ENCODE measurements at places on chromosomes 7 and 10.

DNA sequence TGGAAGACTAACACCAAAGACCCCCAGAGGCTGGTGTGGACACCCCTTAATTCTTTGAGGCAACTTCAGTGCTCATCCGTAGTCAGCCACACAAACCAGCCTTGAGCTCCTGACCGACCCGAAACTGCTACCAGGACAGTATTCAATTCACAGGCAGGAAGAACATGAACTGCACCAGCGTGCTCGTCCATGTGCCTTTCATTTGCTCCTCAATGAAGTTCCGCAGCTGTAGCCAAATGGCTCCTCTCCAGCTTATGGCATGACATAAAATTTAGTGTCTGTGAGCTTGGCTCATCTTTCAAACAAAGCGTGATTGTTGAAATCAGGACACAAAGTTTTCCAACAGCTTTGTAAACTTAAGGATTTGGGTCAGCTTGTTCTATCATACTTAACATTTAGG is 144.1 kb upstream of the FAM171A1 start:
- DNase-seq: no peak

DNA sequence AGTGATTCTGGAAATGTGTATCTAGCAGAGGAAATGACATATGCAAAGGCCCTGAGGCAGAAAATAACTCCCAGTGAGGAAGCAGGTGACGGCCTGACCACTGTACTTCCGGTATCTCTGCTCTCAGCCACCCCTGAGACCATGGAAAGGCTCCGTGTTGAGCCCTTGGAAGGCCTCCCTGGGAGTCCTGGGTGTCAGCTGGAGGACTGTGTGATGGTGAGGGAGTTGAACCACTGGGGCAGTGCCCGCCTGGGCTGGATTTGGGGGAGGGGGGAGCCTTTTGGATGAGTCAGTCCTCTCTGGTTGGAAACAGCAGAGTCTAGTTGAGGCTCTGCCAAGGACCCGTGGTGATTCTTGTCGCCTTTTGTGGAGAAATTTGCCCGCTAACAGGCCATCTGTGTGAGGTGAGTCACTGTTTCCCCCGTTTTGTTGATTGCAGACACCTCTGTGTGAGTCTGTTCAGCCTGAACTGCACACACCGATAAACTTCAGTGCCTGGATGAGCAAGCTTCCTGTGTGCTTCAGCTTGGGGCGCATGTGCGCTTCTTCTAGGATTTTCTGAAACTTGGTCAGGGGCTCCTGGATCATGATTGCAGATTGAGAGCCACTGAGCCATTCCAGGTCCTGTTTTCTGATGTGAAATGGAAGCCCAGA is 98.6 kb downstream of the GRK5 start:
- peak; percentile 55 for DNase-seq

DNA sequence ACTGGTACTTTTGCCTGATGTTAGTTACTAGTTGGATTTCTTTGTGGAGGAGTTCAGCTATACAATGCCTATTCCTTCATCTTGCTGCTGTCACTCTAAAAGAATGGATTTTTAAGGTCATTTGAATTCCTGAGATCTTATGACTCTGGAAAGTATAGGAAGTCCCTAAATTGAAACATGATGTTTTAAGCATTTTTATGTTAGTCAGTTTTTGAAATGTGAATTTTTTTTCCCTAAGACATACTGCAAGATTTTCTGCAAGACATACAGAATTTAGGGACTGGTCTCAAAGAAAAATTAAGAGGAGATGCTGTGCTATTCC is 355.8 kb downstream of the SUGCT start:
- DNase-seq: no peak

- no peak for DNase-seq
Observed at GRCh38 chr7:108097703-108098102, 32.5 kb downstream of the LAMB4 start.

GRCh38 chr7:149023662-149024061 is 4.6 kb downstream of the PDIA4 start:
- no peak for DNase-seq

- no peak for DNase-seq
Observed at GRCh38 chr7:78967046-78967445, 486.4 kb downstream of the MAGI2 start.

- no peak for DNase-seq
Observed at GRCh38 chr7:141417506-141417905, 133.7 kb upstream of the AGK start.

DNA sequence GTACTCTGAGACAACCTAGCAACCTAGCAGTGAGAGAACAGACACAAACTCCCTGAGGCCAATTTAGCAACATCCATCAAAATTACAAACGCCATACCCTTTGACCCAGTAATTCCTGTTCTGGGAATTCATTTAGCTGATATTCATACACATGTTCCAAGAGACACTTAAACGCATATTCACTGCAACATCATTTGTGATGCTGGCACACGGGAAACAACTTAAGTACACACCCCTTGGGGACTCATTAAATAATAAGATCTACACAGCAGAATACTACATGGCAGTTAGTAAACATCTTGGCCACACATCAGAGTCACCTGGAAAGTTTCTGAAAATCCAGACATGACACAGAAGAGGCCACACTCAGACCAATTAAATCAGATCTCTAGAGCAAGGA is 17.6 kb downstream of the NUDCD3 start:
- DNase-seq: no peak

DNA sequence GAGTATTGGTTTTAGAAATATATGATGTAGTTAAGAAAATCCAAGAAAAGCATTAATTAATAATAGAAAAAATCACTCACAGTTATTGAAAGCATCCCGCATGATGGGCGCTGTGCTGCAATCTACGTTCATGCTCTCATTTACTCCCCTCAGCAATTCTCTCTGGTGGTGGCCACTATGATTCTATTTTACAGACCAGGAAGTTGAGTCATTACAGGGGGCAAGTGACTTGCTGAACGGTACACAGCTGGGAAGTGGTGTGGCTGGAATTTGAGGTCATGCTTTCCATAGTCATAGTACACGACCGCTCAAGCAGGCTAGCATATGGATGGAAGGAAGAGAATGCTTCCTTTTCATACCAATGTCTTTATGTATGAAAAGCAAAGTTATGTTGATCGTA is 117.4 kb downstream of the TES start:
- DNase-seq: no peak

DNA sequence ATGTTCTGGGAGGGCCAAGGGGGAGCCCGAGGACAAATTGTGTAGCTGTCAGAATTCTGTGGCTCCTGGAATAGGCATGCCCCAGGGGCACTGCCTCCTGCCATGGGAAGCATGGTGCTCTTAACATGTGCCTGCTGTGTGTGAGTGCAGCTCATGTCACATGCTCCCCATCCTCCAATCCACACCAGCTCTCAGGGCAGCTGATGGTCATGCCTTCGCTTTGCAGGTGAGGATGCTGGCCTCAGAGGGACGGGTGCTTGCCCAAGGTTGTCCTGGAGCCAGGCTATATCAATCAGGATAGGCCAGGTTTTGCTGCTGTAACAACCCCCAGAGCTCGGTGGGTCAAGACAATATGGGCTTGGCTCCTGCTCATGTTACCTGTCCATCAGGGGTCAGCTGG is 303.4 kb downstream of the RPS24 start:
- DNase-seq: no peak

GRCh38 chr7:132417103-132417906 is 159.0 kb downstream of the PLXNA4 start:
- no peak for DNase-seq

DNA sequence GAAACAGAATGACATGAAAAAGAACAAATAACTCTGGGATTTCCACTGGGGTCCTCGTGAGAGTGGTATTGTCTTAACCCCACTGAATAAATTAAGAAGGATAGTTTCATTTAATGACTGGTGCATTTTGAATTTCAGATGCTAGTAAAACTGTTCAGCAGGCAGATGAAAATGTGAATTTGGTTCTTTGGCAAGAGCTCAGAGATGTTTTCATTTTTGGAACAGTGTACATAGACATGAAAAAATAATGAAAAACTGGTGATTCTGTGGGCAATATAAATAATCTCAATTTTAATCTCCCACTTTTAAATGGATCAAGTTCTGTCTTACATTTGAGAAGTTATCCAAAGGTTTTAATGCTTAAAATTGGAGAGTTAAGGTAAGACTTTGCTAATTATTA is 84.1 kb downstream of the TRIL start:
- DNase-seq: no peak

DNA sequence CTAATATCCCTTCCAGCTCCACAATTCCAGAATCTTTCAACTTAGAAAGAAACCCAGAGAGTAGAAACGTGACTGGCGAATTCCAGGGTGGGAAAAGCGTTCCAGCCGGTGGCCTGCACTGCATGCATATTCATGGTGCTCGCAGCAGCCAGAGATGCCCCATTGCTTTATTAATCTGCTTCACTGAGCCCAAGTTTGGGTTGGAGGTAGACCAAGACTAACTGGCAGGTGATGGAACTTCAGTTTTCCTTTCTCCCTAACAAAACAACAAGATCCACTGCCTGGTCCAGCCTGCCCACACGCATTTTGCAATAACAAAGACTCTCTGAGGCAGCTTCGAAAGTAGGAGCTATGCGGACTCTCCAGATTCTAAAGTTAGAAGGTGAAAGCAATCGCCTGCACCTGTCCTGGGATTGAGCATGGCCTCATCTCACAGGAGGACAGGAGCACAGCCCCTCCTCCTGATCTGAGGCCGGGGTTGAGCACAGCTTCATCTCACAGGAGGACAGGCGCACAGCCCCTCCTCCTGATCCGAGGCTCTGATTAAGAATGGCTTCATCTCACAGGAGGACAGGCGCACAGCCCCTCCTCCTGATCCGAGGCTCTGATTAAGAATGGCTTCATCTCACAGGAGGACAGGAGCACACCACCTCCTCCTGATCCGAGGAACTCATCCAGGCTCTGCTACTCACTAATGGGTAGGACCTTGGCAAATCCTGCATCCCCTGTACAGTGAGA is 127.8 kb upstream of the LANCL2 start:
- no peak for DNase-seq

GRCh38 chr7:77687747-77688144 is 8.5 kb upstream of the RSBN1L start:
- no peak for DNase-seq

DNA sequence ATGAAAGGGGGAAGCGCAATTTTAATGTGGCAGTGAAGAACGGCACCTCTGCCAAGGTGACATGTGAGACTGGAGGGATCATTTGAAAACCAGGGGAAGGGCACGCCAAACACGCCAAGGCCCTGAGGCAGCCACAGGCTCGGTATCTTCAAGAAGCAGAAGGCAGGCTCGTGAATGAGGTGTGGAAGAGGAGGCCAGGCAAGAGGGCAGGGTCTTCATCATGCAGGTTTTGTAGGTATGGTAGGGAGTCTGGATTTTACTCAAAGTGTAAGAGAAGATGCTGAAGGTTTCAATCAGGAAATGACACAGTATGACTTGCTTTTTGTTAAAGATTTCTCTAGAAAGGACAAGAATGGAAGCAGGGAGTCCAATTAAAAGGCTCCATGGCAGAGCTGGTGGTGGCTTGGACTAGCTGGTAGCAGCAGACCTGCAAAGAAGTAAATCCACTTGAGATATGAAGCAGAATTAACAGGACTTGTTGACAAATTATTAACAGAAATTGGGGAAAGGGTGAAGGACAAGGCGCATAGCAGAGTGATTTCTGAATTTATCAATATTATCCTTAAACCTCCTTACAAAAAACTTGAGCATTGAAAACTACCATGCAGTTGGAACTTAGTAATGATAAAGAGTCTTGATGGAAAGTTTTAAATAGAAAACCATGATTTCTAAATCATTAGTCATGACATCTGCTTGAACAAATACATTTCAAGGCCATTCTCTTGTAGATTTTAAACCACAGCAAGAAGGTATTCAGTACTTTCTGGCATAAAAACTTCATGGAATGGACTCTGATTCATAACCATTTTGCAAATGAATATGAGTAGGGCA is 70.4 kb downstream of the COA1 start:
- no peak for DNase-seq

- DNase-seq: no peak
Observed at GRCh38 chr7:68627247-68627864, 970.9 kb upstream of the AUTS2 start.

- no peak for DNase-seq
Observed at GRCh38 chr10:65142641-65143435, 1621.6 kb downstream of the REEP3 start.

DNA sequence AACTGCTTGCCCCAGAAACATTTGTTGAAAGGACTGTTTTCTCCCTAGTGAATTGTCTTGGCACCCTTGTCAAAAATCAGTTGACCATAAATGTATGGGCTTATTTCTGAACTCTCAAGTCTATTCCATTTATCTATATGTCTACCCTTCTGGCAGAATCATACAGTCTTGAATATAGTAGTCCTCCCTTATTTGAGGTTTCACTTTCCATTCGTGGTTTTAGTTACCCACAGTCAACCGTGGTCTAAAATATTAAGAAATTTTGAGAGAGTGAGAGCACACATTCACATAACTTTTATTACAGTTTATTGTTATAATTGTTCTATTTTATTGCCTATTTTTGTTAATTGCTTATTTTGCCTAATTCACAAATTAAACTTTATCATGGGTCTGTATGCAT is 17.4 kb upstream of the CEP41 start:
- no peak for DNase-seq

GRCh38 chr10:20993389-20993788 is 96.3 kb upstream of the NEBL start:
- no peak for DNase-seq

GRCh38 chr7:1987591-1988532 is 244.9 kb downstream of the MAD1L1 start:
- DNase-seq: no peak

- DNase-seq: no peak
Observed at GRCh38 chr7:26861050-26861449, 3.3 kb downstream of the SKAP2 start.

- peak; percentile 87 for DNase-seq
Observed at GRCh38 chr10:128211953-128212727, 85.9 kb upstream of the MKI67 start.

DNA sequence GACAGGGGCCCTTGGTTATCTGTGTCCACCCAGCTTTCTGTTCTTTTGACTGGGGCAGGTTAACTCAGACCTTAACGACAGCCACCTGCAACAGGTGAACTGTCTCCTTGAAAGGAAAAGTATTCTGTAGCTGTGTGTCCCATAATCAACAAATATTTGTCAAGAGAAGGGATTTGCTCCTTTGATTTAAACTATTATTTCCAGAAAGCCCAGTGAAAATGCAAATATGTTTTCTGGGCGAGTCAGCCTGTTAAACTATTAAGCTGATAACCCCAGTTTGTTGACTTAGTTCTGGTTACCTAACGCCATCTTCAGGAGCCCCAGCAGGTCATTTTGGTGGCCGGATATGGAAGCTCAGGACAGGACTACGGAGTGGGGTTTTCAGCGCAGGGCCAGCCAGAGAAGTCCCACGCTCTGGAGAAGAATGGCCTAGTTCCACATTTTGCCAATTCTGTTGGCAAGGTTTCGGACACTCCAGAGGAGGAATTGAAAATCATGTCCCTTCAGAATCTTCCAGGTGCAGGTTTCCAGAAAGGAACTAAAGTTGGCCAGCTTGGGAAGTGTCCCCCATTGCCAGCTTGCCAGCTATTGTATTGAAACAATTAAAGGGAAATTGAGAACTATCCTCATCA is 54.5 kb downstream of the ADRA2A start:
- no peak for DNase-seq

Measured in GM18507 (cell line).